Right renal cortex interstitium (tissue), 3 donors: ENCODE measurements at places on chromosomes 11 and 22. TPM values are rescaled to one million over a fixed set of nuclear protein-coding genes. Genes with fewer than 3 reads are reported as not detected.

DNA sequence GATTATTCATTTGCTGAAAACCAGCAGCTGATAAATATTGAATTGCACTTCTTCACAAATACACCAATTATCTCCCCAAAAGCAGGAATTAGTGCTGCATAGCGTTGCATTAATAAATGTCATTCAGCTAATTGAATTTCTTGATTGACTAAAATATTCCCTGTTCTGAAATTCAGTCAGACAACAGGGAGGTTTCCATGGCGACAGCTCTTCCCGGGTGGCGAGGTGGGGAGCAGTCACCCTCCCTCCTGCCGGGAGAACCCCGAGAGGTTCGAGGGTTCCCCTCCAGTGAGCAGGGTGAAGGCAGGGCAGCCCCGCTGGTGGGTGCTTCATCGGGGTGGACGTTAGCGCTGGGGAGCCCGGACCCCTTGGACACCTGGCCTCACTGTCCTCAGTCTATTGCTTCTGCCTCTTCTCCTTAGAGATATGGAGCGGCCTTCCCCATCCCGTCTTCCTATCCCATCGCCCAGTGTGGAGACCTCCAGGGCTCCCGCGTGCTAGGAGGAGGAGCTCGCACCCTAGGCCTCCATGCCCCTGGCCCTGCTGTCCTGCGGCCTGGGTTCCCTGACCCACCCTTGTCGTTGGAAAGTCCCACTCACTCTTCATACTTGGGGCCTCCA lies 983.5 kb downstream of the BRD1 start:
- no peak for DNase-seq

- no peak for DNase-seq
These were observed 86.2 kb downstream of the BDNF start for GRCh38 chr11:27614092-27614491.

GRCh38 chr11:35683728-35684339 lies 21.3 kb downstream of the TRIM44 start:
- DNase-seq, result no peak

DNA sequence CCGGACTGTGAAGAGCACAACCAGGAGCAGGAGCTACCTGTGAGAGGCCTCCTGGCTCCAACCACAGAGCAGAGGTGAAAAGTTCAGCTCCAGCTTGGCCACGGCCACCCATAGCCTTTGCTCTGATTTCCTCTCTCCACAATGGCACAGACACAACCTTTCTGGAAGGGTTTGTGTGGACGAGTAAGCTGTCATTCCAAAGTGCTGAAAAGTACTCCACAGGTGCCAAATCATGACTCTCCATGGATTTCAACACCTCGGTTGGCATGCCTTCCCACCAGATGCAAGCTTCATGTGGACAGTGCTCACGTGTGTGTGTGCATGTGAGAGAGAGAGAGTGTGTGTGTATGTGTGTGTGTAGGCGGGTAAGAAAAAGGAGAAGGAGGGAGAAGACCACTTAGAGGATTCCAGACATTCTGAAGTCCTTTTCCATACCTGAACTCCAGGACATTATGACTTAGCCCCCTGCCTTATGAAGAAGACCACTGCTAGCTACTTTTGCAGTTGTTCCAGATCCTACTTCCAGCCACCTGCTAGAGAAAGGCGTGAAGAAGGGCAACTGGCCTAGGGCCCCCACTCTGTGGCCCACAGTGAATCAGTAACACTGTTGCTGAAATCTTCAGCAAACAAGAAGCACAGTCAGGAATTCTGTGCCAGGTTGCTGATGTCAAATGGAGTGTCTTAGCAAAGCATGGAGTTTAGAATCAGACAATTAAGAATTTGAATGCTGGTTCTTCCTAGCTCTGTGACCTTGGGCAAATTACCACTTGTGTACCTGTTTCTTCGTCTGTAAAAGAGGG lies 13.9 kb upstream of the NAV2 start:
- DNase-seq, result no peak

- DNase-seq, result no peak
These were observed 712 bp upstream of the SLC2A11 start for GRCh38 chr22:23856721-23857605.

- DNase-seq, result no peak
These were observed 8.1 kb downstream of the INPP5J start for GRCh38 chr22:31130873-31131272.

DNA sequence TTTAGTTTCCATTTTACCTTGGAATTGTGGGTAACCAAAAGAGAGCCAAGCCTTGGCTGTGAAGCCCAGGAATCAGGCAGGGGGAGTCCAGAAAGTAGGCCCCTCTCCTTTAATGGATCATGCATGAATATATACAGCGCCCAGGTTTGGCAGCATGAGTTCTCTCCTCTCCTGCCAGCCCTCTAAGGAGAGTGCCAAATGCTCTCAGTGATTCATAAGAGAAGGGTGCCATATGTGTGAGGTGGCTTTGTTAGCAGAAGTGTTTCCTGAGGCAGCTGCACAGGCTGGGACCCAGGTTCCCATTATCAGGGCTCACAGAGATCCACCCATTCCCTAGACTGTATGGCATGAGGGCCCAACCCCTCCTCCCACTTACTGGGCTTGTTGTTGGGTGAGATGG lies 52.3 kb upstream of the SCUBE2 start:
- no peak for DNase-seq

- DNase-seq, result peak; percentile 13
These were observed 146.0 kb downstream of the OPCML start for GRCh38 chr11:133386262-133386661.

DNA sequence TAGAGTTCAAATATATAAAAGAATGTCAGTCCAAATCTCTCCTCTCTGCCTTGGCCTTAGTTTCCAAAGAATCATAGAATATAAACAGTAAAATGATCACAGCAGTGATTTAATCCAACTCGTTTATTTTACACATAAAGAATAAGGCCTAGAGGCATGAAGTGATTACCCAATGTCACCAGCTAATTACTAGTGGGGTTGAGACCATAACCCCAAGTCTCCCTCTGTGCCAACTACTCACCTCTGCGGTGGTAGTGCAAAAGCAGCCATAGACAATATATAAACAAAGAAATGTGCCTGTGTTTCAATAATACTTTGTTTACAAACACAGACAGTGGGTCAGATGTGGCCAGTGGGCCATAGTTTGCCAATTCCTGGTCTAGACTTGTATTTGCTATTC lies 96.6 kb upstream of the FAT3 start:
- DNase-seq, result no peak

GRCh38 chr22:36377022-36377631 lies 10.6 kb downstream of the MYH9 start:
- no peak for DNase-seq

GRCh38 chr11:83249445-83249844 lies 36.7 kb downstream of the CCDC90B start:
- no peak for DNase-seq

GRCh38 chr11:123122341-123122740 lies 60.4 kb upstream of the HSPA8 start:
- DNase-seq, result no peak

GRCh38 chr11:125376117-125376516 lies 119.9 kb downstream of the FEZ1 start:
- peak; percentile 67 for DNase-seq

GRCh38 chr11:3615998-3616397 lies 25.8 kb downstream of the ART5 start:
- no peak for DNase-seq

DNA sequence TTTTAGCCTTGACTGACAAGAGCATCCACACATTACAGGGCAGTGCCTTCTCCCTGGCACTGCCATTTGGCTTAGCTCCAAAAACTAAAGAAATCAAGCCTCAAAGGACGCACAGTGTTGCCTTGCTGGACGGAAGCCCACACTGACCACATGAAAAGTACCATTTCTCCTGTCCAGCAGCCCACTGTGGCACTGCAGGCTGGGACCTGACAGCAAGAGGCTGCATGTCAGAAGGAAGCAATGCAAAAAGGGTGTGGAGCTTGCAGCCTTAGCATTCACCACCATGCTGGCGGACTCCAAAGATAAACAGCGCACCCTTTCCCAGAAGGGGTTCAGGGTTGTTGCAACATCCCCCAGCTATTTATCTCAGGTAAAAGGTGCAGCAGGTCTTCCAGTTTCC lies 109.3 kb upstream of the BMAL1 start:
- DNase-seq, result no peak

DNA sequence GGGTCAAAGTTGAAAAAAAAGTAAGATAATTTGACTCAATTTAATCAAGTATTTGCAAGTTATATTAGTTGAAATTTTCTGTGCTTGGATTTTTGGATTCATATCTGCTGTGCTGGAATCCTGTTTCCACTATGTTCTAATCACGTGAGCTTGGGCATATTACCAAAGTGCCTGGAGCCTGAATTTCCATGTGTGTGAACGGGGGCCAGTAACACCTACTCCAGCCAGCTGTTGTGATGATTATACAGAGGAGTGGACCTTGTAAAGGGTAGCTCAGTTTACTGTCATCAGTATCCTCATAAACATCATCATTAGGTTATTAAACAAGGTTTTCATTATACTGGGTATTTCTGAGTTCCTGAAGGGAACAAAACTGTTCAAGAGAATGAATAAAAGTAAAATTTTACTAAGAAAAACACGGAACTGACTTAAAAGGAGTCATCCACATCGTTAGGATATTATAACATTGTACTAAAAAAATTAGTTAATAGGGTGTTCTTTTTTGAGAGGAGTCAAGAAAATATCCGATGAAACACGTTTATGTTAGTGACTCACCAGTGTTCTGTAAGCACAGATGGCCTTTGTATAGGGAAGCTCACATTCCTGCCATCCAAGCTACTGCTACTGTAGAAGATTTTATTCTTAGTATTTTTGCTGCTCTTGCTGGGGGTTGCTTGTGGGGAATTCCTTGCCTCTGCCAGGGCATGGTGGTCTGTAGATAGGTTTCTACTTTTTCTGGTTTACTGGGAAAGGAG lies 144.1 kb downstream of the ARHGAP42 start:
- DNase-seq, result no peak

- no peak for DNase-seq
These were observed 93.2 kb downstream of the PLEKHA7 start for GRCh38 chr11:16921019-16921418.

DNA sequence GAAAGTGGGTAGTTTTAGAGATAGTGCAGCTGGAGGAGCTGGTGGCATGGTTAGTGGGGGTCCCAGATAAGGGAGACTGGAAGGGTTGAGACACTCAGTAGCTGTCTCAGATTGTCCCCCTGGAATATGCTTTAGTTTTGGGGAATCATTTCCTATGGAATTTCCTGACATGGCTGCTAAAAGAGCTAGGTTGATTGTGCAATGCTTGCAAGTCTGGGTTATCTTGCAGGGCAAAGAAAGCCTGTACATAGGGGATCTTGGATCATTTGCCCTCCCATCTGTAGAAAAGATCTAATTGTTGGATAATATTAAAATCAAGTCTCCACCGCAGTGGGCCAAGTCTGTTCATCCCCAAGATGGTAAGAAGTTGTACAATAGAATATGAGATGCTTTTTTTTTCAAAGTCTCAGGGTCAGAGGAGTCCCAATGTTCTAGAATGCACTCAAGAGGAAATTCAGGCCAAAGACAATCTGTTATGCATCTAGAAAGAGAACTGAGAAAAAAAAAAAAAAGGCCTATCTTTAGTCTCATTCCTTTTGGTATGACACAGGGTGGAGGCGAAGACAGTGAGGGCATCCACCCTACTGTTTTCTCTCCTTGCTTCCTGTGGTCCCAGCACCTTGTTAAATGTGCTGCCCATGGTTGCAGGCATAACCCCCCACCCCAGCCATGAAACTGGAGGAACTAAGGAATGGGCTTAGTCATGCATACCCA lies 20.2 kb downstream of the MS4A6E start:
- DNase-seq, result no peak

DNA sequence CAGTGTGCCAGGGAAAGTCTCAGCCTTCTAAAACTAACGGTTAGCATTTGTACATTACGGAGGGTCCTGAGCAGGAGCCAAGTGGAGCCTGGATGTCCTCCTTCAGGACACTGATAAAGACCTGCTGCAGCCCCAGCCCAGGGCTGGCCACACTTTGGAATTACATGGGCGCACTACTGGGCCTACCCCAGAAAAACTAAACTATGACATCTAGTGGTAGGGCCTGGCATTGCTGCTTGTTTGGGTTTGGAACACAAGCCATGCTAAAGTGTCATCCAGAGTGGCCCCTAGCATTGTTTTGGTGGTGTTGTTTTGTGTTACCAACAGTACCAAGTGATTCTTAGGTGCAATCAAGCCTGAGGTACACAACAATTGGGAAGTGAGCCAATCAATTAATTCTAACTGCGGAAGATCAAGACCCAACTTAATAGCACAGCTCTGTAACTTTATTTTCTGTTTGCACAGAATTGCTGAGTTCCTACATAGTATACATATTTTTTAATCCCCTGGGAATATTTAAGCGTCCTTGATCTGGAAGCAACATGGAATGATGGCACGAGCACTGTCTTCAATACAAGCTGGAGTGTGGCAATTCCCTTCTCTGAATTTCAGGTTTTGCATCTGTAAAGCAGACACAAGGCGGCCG lies 340.7 kb downstream of the LARGE1 start:
- DNase-seq, result no peak

DNA sequence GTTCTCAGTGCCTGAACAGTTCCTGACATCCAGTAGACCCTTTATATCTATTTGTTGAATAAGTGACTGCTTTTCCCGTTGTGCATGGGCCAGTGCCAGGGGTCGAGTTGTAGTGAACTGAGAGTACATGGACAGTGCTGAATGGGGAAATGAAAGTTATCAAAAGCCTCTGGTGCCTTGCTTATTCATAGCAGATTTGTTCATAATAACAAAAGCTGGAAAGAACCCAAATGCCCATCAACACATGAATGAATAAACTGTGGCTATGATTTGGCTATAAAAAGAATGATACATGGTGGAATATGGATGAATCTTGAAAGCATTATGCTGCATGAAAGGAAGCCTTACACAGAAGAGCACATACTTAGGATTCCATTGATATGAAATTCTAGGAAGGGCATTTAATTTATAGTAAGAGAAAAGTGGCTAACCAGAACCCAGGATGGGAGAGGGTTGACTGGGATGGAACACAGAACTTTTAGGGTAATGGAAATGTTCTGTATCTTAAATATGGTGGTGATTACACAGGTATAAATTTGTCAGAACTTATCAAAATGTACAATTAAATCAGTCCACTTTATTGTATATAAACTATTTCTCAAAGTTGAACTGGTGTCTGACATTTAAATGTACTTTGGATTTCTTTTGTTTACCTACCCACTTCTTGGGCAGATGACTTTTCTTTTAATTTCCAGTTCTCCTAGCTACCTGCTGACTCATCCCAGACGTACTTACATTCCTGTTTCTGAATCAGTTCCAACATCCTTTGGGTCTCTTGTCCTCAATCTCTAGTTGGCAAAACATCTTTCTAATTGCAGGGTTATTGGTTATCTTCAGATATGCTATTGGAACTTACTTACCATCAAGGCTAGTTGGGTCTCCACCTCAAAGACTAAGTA lies 42.8 kb downstream of the PACS1 start:
- no peak for DNase-seq

DNA sequence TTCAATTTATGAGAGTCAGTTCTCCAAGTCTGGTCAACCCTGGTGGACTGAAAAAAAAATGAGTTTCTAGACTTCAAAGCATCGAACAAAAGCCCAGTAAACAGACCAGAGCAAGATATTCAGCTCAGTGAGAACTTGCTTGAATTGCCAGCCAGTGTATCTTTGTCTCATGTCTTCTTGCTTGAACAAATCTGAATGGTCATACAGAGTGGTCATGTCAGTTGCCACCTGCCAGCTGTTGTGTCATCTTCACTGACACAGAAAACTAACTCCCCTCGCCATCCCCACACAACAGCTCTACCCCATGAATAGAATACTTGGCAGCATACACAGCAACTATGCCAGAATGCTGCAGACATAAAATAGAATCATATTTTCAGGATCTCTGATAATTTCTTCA lies 27.5 kb upstream of the CALCB start:
- DNase-seq, result no peak

The SNX15 gene
- 26.9 TPM for polyA plus RNA-seq

The SLC17A6 gene
- polyA plus RNA-seq, result not detected

The AGBL2 gene
- 8.9 TPM for polyA plus RNA-seq

The MMP27 gene
- not detected for polyA plus RNA-seq

The IL10RA gene
- polyA plus RNA-seq, result 2.4 TPM

The ANO1 gene
- 14.7 TPM for polyA plus RNA-seq
